IPS-NIHi11 (cell line): ENCODE measurements at places on chromosomes 7 and 10.
A peak's percentile ranks its signal among the peaks of the same experiment; 100 is the strongest.

DNA sequence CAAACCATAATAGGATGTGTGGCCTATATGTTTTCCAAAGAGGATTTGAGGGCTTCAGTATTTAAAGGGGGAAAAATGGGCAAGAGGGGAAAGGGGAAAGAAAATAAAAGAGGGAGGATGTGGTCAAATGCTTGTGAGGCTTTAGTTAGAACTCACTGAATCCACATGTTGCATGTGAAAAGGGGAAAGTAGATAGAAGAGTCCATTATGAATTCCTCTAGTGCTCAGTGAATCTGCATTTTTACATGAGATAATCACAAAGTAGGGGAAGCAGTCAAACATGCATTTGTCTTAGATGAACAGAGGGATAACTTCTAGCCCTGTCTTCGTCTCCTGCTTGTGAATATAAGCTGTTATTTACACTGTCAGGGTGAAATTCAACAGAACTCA, 24.6 kb upstream of the AKAP9 start:
- DNase-seq, result no peak

- no peak for DNase-seq
Observed at GRCh38 chr10:36773652-36774051, 351.7 kb upstream of the ANKRD30A start.

DNA sequence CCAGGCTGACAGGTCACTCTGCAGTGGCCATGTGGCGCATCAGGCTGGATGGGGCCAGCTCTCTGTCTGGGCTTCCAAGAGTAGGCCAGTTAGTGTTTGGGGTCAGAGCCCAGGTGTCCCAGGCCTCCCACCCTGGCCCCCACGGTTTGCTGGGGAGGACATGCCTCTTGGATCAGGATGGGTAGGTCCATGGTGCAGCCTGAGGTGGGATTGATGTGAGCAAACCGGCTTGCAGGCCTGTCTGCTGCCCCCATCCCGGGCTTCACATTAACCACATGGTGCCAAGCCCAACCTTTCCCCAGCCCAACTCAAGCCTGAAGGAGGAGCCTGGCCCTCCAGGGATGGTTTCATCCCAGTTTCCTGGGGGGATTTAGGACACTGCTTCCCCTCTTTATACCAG, 39.2 kb downstream of the LDB3 start:
- no peak for DNase-seq

DNA sequence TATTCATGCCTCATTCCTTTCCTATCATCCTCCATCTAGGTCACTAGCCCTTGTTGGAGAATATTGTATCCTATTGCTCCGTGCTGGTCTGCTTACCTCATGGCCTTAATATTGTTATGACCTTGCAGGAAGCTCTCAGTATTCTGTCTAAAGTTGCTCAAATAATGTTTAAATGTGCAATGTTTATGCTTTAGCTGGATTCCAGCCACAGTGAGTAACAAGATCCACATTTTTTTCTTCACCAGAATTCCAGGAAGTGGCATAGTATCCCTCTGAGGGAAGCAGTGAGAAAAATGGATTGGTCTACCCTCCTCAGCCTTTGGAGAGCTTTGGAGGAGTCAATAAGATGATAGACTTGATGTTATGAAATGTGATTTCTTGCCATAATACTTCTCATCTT, 402.6 kb downstream of the NRG3 start:
- DNase-seq, result no peak

- DNase-seq, result no peak
Observed at GRCh38 chr7:150388709-150389531, 9.8 kb downstream of the ZNF775 start.

DNA sequence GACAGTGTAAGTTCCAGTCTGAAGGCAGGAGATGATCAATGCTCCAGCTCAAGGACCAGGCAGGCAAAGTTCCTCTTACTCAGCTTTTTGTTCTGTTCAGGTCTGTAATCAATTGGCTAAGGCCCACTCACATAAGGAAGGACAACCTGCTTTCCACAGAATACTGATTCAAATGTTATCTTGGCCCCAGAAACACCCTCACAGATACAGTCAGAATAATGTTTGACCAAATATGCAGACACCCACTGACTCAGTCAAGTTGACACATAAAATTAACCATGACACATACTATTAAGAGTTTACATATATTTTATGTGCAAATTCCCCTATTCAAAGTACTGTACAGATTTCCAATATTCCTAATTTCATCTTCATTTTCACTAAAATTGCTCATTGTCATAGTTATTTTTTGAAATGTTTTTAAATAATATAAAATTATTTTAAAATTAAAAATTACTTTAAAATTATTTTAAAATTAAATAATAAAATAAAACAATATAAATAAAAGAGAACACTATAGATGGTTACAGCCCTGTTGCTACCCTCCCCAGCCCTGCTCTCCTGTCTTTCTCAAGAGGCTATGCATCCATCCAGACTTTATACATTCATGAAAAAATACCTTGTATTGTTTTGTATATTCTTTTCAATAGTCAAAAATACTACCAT, 59.4 kb downstream of the RAB11FIP2 start:
- DNase-seq, result no peak

DNA sequence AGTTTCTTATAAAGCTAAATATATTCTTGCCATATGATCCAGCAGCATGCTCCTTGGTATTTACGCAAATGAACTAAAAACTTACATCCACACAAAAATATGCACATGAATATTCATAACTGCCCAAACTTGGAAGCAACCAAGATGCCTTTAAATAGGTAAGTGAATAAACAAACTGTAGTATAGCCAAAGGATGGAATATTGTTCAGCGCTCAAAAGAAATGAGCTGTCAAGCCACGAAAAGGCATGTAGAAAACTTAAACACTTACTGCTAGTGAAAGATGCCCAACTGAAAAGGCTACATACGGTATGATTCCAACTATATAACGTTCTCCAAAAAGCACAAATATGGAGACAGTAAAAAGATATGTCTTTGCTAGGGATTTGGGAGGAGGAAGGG, 12.7 kb downstream of the THSD7A start:
- no peak for DNase-seq

DNA sequence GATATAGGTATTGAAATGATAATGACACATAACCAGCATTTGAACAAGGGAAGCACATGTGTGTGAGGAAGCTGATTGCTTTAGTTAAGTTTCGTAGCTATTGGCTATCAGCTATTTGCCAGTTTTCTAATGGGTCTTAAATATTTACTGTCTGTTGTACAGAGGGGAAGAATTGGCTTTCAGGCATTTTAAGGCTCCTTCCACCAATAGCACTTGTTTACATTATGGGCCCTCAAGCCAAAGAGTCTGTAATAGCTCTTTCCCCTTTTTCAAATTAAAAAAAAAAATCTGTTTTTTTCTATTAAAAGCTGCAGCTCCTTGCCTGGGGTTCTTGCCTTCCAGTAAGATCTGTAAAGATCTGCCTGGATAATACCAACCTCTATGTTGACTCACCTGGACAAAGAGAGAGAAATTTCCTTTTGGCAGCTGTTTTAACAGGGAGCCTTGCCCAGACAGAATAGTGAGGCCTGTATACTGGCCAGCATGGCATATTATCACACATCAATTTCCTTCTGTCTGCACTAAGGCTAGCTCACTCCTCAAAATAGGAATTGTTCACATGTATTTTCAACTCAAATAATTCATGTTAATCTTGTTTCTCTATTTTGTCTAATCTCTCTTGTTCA, 104.7 kb upstream of the LRGUK start:
- DNase-seq, result no peak

- no peak for DNase-seq
Observed at GRCh38 chr10:124656113-124656490, 88.1 kb downstream of the FAM53B start.

GRCh38 chr7:67625257-67625737, 628.7 kb downstream of the TYW1 start:
- peak; percentile 87 for DNase-seq

- DNase-seq, result no peak
Observed at GRCh38 chr10:60086862-60087261, 180.5 kb upstream of the CCDC6 start.

GRCh38 chr7:35556515-35557471, 138.1 kb downstream of the HERPUD2 start:
- no peak for DNase-seq

GRCh38 chr10:86077271-86077670, 289.3 kb downstream of the GRID1 start:
- DNase-seq, result no peak

- DNase-seq, result no peak
Observed at GRCh38 chr7:71563276-71563675, 431.3 kb downstream of the GALNT17 start.

- DNase-seq, result no peak
Observed at GRCh38 chr10:30383356-30383755, 34.3 kb upstream of the MTPAP start.
